ENCODE measurements at places on chromosomes 4 and X.

DNA sequence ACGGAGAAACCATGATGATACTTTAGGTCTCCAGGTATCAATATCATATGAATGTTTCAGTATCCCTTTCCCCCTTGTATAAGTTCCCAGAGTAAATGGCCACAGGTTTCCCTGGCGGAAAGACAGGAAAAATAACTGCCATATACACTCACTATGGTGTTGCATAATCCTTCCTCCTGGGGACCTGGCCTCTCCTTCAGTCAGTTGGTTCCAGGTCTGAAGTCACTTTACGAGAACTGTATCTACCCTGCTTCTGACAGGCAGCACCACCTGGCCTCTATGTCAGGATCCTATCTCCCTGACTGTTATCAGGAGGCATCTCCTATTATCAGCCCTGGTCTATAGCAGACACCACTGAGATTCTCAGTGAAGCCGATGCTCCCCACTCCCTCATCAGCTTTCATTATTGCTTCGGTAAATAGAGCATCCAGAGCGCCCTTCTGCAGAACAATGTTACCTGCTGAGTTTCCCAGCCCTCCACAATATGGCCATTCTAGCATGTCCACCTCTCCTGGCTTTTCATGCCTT lies 22.6 kb downstream of the HAUS3 start:
- no peak for DNase-seq

- DNase-seq: no peak
These were observed 210.4 kb upstream of the AFF2 start for GRCh38 chrX:148290041-148290440.

GRCh38 chrX:95893636-95894035 lies 791.0 kb upstream of the DIAPH2 start:
- DNase-seq: no peak

DNA sequence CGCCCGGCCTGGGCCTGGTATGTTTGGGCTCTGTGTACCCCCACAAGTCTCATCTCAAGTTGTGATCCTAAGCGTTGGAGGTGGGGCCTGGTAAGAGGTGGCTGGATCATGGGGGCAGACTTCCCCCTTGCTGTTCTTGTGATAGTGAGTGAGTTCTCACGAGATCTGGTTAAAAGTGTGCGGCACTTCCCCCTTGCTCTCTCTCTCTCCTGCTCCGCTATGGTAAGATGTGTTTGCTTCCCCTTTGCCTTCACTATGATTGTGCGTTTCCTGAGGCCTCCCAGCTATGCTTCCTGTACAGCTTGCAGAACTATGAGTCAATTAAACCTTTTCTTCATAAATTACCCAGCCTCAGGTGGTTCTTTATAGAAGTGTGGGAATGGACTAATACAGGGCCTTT lies 53.0 kb downstream of the CHST7 start:
- DNase-seq: peak; percentile 2

DNA sequence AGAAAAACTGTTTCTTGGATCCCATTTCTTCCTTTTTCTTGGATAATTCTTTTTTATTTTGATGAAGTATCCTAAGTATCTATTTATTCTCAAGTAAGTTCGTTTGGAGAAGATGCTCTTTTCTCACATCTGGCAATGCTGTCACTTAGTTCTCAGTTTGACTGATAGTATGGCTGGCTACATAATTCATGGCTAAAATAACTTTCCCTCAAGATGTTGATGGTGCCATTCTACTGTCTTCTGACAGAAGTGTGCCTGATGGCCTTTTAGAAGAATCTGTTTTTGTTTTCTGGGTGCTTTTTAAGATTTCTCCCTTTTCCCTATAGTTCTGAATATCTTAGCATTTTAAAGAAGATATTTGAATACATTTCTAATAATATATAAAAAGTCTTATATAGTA lies 41.6 kb downstream of the EVC2 start:
- DNase-seq: no peak

- DNase-seq: no peak
These were observed 35.7 kb upstream of the NKX3-2 start for GRCh38 chr4:13580036-13580435.

DNA sequence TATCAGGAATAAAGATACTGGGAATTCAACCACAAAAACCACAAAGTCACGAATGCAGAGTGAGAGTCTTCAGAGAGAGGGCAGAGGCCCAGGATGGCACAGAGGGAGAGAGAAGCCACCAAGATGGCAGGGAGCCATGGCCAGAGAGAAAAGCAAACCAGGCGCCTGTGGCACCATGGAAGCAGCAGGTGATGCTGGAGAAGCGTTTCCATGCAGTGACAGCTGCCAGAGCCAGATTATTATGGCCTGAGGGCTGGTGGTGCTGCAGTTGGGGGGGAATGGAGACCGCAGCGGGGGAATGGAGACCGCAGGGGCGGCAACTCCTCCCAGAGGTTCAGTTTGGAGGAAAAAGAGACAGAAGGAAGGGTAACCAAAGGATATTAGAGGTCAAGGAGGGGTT lies 5.8 kb downstream of the TAFAZZIN start:
- no peak for DNase-seq

DNA sequence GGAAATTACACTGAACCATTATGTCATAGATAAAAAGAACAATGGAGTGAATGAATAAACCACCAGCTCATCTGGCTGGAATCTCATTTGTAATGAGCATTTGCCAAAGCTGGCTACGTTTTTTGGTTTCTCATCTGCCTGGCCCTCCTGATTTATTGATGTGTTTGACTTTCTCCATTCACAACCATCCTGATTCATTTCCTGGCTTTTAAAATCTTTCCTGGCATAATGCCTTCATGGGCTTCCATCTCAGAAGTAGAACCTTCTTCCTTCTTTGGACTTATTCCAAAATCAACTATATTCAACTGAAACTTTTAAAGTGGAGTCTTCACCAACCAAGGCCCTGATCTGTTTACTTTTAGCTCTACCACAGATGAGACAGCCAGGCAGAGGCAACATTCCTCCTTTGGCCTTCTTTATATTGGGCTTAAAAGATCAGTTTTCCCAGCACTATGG lies 36.0 kb upstream of the ARSJ start:
- no peak for DNase-seq

DNA sequence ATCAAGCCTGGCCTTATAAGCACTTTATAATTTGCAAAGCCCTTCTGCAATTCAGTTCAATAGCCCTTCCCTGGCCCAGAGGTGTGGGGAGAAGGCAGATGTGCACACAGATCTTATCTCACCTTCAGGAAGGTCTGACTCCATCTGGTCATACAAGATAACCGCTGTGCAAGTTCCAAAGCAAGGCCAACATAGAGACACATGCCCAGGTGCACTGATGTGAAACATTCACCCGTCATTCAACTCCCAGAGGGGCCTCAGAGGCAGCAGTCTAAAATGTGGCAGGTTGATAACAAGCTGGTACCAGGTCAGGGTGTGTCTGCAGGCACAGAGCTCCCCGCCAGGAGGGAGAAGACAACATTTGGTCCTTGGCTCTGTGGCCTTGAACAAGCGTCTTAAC lies 10.9 kb upstream of the WFS1 start:
- no peak for DNase-seq

DNA sequence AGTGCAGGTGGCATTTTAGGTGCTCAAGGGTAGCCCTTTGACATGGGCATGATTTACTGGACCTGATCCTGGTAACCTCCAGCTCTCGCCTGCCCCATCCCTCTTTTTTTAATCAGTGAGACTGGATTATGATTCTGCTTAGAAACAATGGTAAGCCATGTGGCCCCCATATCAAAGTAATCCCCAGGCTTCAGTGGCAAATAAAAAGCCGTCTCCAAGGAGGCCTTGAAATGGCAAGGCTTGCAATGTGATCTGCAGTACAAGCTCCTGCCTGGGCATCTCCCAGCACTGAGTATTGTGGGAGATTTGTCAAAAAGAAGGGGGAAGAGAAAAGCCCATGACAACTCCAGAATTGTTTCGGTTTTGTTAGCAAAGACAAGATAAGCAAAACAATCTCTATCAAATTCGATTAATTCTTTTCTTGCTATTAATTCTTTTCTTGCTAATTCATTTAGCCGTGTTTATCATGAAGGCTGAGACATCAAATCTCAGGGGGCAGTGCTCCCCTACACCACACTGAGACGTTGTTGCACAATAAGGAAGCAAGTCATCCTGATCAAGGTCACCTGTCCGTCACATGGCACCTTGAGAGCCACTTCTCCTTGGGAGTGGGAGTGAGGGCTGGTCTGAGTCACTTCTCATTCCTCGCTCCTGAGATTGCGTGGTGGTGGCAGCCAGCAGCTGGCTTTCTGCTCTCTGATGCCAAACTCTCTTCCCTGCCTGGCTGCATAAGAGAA lies 312.7 kb upstream of the GATB start:
- DNase-seq: no peak

GRCh38 chr4:40721730-40722171 lies 28.0 kb upstream of the NSUN7 start:
- no peak for DNase-seq

GRCh38 chr4:14701896-14702295 lies 300.4 kb upstream of the CPEB2 start:
- no peak for DNase-seq

- no peak for DNase-seq
These were observed 3.5 kb downstream of the CNOT6L start for GRCh38 chr4:77815636-77816035.

DNA sequence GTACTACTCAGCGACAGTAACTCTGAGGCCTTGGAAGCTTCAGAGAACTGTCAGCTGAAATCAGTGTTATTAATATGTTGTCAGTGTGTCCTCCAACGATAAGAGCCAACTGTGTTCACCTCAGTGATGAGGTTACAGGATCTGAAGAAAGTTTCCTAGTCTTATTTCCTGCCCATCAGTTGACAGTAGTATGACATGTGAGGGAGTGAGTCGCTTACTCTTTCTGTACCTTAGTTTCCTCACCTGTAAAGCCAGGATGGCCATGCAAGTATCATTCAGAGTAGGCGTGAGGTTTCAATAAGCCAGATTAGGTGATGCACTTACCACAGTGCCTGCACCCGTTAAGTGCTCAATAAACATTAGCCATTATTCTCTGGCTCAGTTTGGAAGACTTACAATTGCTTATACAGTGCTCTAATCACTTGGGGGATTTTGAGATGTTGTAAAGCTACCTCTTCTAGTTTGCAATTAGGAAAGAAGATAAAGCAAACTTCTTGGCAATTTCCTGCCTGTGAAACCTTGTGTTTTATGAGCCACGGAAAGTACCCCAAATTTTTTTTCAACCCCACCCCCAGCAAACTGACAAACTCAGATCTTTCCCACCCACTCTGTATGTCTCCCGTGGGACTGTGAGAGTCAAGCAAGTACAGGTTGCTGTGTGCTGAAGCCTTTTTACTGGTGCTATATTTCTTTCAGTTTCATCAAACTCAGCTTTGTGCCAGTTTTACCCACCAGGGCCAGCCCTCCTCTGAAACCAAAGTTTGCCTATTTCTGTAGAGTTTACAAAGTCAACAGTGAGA lies 62.2 kb downstream of the ANXA3 start:
- no peak for DNase-seq

- no peak for DNase-seq
These were observed 24.9 kb downstream of the DOCK11 start for GRCh38 chrX:118520216-118521206.

- DNase-seq: no peak
These were observed 34.3 kb downstream of the NLGN3 start for GRCh38 chrX:71178908-71179307.

GRCh38 chrX:149470955-149471354 lies 34.2 kb downstream of the IDS start:
- peak; percentile 63 for DNase-seq
